Fibroblast of skin of abdomen (primary cell): ENCODE measurements at places on chromosomes 3 and 15.

- no peak for DNase-seq
Measured at GRCh38 chr3:195853996-195854395, 42.3 kb upstream of the MUC4 start.

DNA sequence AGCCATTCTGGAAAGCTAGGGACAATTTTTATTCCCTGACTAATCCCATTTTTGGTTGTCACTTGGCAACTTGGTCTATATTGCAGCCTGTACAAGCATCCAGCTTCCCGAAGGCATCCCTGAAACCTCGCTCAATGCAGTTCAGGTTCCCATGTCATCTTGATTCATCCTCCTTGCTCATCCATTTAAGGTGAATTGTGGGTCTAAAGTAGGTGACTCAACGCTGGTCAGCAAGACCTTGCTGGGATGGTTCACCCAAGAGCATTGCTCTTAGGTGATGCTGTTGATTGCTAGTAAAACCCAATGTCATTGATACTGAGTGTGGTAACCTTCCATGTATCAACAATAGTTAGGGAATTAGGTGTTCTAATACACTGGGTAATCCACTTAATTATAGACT lies 13.1 kb upstream of the RAB8B start:
- DNase-seq = no peak

GRCh38 chr3:47899495-47900108 lies 96.7 kb downstream of the DHX30 start:
- DNase-seq = no peak

GRCh38 chr15:70140543-70141375 lies 43.0 kb upstream of the TLE3 start:
- peak; percentile 13 for DNase-seq

- DNase-seq = peak; percentile 13
Measured at GRCh38 chr3:105976196-105976595, 107.4 kb upstream of the CBLB start.

GRCh38 chr15:101242160-101242998 lies 9.5 kb downstream of the CHSY1 start:
- DNase-seq = peak; percentile 54

GRCh38 chr3:162512488-162512887 lies 1015.9 kb downstream of the OTOL1 start:
- DNase-seq = no peak

- DNase-seq = no peak
Measured at GRCh38 chr3:157172746-157173145, 12.8 kb upstream of the CCNL1 start.

- peak; percentile 90 for DNase-seq
Measured at GRCh38 chr15:43465100-43465499, 27.9 kb downstream of the TP53BP1 start.

DNA sequence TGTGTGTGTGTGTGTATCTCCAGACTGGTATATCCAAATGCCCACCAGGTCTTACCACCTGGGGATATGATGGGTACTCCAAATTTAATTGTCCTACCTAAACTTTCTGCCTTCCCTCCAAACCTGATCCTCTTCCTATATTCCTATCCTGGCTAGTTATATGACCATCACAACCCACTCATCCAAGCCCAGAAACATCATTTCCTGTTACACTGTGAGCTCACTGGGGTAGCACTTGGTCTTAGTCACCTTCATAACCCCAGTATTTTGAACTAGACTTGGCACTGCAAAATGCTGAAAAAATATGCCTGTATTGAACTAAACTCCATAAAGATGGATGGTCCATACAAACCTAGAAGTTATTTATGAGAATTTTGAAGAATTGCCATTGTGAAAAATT lies 178.8 kb upstream of the EIF1B start:
- no peak for DNase-seq

GRCh38 chr15:31465083-31465955 lies 138.7 kb downstream of the KLF13 start:
- DNase-seq = no peak

DNA sequence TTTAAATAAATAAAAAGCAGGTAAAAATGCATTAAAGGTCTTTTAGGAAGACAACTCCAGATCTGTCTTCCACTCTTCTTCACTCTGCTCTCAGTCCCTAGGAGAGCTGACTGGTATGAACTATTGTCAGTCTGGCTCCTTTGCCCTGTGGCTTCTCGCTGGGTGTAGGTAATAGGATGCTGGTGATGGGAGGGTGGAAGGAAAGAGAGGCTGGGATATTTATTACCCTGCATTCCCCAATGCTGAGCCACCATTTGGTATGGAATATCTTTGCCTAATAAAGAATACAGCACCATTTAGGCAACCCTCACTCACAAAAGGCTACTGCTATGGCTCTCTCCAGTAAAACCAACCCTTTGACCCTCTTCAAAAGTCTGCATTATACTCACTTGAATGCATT lies 326.9 kb downstream of the CNTN3 start:
- DNase-seq = peak; percentile 71

DNA sequence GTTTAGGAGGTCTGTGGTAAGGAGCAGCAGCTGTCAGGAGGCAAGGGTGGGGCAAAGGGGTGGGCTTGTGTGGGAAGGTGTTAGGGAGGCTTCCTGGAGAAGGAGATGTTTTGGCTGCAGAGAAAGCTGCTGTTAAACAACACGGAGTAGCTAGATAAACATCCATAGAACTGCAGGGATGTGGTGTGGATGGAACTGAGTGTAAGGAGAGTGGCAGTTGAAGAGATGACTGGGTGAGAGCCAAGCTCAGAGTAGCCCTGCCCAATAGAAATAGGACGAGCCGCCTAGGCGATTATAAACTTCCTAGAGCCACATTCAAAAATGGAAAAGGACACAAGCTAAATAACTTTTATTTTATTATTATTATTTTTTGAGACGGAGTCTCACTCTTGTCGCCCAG lies 19.9 kb downstream of the RPLP1 start:
- no peak for DNase-seq

DNA sequence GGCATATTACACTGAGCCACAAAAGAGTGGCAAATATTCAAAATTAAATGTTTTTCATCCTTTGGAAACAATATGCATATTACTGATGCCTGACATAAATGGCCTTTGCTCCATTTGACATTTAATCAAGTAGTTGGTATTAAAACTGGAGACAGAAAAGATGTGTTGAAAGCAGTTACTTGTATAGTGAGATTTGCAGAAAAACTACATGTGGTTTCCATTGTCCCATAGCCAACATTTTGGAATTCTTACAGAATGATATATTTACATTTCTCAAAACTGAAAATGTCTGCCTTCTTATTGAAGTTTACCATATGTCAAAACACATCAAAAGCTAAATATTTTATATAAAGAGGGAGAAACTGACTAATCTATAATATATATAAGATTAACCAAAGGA lies 21.6 kb downstream of the SHOX2 start:
- DNase-seq = peak; percentile 69

DNA sequence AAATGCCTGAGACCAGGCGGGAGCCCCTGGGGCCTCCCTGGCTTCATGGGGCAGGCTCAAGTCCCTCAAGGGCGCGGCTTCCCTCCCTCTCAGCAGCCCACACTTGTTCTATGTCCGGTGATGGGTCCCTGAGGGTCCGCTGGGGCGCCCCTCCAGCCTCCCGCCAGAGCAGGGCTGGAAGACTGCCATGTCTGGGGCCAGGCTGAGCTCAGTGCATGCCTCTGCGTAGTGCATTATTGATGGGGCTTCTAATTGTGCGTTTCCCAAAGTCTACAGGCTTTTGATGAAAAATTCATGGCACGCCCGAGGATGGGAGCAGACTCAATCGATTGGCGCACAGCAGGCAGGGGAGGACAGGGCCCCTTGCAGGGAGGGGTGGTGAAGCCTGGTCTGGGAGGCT lies 51.3 kb downstream of the CYP11A1 start:
- no peak for DNase-seq

GRCh38 chr3:25143356-25144025 lies 284.6 kb upstream of the RARB start:
- DNase-seq = no peak

GRCh38 chr3:56702490-56703315 lies 19.6 kb upstream of the TASOR start:
- DNase-seq = peak; percentile 67

DNA sequence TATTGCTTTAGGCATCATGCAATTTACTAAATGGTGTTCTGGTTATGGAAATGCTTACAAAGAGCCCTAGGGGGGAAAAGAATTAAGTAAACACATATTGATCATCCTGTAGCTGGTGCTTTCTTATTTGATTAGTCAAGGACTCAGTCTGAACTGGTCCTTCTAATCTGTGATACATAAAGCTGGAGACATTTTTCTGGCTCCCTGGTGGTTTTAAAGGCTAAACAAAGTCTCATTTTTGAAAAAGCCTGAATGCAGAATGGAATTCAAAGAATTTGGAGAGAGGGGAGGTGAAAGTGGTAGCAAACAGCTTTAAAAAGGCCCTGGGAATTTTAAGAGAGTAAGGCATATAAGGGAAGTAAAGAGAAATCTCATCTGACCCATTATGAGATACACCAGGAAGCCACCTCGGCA lies 149.7 kb downstream of the RBMS3 start:
- peak; percentile 90 for DNase-seq

GRCh38 chr3:107668416-107668815 lies 145.7 kb downstream of the BBX start:
- no peak for DNase-seq

DNA sequence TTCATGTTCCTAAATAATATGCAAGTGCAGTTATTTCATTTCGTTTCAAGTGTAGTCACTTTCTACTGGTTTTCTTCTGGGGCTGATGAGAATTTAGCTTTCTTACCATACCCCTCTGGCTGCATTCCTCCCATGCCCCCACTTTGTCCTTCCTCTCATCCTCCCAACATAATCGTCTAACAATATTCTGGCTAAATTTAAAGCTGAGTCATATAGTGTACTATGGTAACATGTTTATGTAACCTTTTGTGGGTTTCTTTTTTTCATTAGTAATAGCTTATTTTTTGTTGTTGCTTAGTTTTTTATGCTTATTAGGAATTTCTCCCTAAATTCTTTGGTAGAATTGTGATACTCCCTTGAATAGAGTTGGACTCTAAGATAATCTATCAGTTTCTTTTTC lies 30.5 kb downstream of the DUT start:
- no peak for DNase-seq

- no peak for DNase-seq
Measured at GRCh38 chr3:120903221-120903620, 4.8 kb upstream of the STXBP5L start.

GRCh38 chr3:176795891-176796290 lies 401.4 kb downstream of the TBL1XR1 start:
- no peak for DNase-seq

DNA sequence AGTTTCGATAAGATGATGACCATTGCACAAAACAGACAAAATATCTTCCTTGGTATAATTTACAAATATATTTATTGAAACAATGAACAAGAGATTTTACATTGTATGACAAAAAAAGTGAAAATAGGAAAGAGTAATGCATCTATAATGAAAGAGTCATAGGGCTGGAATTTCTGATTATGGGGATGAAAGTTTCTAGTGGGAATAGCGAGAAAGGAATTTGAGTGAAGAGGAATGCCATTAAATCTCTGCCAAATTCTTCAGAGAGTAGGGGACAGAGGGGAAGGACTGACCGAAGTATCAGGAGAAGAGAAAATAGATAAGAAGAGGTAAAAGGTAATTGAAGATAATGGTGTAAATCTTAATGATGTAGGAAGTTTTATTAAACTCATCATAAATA lies 125.4 kb downstream of the VGLL3 start:
- peak; percentile 75 for DNase-seq

- DNase-seq = no peak
Measured at GRCh38 chr15:84909029-84909428, 24.6 kb downstream of the SLC28A1 start.

- no peak for DNase-seq
Measured at GRCh38 chr3:189490337-189490736, 140.9 kb upstream of the TP63 start.

DNA sequence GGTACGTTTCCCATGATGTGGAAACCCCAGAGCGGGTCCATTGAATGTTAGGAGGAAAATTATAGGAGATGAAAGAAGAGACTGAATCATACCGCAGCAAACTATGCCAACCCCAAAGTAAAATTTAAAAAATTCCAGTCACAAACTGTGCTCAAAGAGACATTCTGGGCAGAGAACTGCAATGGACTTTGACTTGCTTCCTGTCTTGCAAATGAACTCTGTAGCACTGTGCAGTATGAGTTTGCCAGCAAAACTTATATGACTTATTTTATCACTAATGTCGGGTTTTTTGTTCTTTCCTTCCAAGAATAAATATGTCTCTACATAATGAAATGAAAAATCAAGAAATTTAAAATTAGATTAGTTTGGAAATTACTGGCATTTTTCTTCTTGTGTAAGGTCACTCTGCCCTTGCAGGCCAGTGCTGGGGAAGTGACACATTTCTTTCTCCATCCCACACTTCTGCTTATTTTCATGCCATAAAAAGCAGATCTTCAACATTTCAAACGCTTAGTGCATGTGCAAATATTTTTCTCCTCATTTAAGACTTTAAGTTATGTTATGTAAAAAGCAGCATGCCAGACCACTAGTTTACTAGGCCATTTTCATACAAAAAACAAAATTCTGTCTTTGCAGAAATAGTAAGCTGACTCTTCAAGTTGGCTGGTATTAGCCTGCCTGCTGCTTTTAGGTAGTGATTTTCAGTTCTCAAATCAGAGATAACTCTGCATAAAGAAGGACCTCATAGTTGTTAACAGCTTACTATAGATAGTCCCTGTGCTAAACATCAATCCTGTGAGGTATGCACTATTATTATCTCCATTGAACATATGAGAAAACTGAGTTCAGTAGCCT lies 32.2 kb upstream of the SSR3 start:
- DNase-seq = no peak

DNA sequence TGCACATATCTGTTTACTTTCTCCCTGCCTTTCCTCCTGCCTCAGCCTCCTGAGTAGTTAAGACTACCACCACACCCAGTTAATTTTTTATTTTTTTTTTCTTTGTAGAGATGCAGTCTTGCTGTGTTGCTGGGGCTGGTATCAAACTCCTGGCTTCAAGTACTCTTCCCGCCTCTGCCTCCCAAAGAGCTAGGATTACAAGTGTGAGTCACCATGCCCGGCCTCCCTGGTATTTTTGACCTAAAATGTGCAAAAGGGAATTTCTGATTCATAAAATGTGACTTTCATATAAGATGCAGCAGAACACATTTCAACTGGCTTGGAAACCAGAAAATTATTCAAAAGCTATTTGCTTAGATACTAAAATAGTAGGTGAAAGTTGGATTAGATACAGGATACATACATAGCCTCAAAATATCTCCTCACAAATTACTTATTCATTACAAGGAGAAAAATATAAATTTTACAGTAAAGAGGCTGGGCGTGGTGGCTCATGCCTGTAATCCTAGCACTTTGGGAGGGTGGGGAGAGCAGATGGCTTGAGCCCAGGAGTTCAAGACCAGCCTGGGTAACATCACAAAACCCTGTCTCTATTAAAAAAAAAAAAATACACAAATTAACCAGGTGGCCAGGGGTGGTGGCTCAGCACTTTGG lies 32.0 kb downstream of the MAP4 start:
- DNase-seq = peak; percentile 84
